ENCODE measurements at places on chromosomes 2 and 18. TPM values are rescaled to one million over a fixed set of nuclear protein-coding genes. Genes with fewer than 3 reads are reported as not detected.

DNA sequence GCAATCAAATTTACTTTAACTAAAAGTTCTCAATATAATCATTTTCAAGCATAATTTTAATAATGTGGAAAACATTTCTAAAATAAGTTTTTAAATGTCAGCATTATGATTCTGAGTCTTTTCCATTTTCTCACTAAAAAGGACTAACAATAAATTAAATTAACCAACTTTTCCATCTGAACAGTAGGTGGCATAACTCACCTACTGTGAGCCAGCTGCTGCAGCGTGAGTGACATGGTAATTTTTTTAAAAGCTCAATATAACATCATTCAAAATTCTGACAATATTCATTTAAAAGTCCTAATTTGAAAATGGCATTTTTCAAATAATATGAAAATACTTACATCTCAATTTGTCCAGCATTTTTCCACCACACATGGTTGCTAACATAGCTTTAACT lies 66.5 kb downstream of the DTNB start:
- DNase-seq = no peak

The LPIN1 gene
- 23.6 TPM for total RNA-seq

DNA sequence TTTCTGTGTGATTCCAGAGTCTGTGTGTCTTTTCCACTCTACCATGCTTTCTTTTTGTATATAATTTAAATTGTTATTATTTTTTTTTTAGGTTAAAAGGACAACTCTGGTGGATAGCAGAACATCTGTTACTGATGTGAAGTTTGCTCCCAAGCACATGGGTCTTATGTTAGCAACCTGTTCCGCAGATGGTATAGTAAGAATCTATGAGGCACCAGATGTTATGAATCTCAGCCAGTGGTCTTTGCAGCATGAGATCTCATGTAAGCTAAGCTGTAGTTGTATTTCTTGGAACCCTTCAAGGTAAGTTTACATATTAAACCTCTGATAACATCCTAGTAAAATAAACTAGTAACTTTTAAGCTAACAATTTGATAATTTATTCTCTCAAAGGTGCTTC lies 15.3 kb downstream of the SEH1L start:
- no peak for DNase-seq

GRCh38 chr2:208280933-208281332 lies 14.9 kb downstream of the PIKFYVE start:
- no peak for DNase-seq

DNA sequence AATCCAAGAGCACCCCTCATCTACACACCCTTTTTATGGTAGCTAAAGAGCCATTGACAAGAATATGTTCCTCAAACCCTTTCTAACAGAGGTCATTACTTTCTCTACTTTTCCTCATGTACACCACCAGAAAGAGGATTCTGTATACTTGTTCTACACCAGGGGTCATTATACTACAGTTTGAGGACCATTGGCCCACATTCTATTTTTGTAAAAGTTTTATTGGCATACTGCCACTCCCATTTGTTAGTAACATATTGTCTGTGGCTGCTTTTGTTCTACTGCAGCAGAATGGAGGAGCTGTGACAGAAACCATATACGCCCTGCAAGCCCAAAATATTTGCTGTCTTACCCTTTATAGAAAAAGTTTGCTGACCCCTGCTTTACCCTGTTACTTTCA lies 14.3 kb downstream of the HTR2B start:
- no peak for DNase-seq

- DNase-seq = no peak
Measured at GRCh38 chr2:141260911-141261310, 869.9 kb downstream of the LRP1B start.

The GRB14 gene
- total RNA-seq = 6.0 TPM

Measured in kidney epithelial cell (primary cell).